Inflammatory macrophage treated with lipopolysaccharide for 4 hours (primary cell): ENCODE measurements at places on chromosomes 1 and 21.

DNA sequence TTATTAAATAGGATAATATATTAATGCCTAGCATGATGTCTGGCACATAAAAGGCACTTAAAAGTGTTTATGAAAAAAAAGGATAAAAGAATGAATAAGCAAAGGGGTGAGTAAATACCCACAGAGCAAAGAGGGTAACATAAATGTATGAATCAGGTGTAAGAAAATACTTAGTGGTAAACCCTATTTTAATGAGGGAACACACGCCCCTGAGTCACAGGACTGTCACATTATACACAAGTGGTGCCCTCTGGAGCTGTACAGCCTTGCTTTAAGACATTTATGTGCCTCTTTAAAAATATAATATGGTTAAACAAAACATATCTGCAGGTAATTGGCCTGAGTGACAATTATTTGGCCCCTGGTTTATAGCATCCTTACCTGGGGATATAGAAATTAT, 78.1 kb upstream of the PTBP2 start:
- DNase-seq = no peak

DNA sequence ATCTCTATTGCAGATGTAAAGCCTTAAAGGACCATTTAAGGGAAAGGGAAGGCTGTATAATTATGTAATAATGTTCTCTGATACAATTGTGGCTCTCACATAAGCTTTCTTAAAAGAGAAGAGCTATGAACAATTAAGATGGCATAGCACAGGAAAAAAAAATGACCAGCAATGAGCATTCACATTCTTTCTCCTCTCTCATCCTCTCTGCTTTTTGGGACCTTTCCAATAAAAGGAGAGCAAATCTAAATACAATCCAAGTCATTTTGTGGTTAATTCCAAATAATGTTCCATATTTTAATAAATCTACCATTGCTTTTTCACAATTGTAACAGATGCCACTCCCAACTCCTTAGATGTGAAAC, 23.5 kb downstream of the SMYD3 start:
- peak; percentile 11 for DNase-seq

DNA sequence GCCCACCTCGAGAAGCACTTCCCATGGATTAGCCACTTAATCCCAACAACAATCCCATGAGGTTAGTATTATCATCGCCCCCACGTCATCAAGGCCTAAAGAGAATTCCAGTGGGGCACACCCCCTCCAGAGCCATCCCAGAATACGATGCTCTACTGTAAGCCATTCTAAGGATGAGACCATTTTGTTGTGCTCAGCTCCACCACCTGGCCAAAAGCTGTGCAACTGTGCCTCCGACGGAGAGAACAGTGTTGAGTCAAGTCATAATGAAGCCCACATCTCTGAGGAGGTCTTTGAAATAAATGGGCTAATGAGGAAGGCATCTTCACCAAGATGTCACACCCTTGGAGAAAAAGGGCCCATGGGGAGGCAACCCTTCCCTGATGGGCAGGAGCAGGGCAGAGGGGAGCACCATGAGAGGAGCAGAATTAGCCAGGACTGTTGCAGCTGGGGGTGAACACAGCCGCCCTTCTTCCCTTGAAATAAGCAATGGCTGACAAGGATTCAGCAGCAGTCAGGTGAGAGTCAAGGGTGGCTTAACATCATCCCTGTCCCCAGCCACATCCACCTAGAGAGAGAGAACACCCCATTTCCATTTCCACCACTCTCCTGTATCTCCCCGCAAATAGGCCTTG, 14.6 kb downstream of the SYF2 start:
- DNase-seq = no peak

DNA sequence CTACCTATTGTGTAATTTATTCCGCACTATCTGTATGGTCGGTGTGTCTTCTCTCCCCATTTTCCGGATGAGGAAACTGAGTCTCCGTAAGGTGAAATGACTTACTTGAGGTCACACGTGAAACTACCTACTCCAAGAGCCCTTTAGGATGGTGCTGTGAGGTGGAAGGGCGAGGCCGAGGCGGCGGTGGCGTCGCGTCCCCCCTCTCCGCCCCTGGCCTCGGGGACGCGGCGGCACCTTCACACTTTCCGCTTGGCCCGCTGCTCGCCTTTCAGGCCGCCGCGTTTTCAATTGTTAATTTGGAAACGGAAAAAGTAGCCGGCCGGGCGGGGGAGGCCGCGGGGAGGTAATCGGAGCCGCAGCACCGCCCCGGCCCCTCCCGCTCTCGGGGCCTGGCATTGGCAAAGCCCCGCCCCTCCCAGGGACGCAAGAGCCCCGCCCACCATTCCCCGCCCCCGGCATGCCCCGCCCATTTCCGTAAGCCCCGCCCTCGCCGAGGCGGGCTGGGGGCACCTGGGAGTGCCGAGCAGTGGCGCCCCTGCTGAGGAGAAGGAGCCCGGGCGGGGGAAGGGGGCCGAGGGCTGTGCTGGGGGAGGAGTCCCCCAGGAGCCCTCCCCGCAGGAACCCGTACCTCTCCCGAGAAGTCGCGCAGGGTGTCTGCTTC, 18.6 kb downstream of the KCNQ4 start:
- DNase-seq = peak; percentile 81

DNA sequence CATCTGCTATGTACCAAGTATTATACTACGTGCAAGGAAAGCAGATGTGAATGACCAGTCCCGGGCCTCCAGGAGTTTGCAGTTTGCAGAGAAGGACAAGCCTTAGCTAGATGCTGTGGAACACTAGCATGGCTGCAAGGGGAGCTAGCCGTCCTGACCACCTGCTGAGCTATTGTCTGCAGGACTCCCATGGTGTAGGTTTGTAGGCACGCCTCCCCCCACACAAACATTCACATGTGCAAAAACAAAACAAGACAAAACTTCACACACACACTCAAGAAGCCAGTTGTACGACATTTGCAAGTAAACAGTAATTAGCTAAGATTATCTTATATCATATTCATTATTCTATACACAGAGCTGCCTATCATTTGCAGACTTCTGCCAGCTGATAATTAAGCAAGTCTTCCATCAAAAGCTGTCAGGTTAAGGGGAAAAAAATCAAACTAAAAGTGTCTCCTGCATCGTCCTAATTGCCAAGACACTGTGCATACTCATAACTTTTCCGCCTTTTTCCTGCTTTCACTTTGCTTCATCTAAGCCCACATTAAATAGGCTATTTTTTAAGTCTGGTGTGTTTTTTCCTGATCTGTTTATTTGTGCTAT, 10.7 kb upstream of the HNRNPU start:
- no peak for DNase-seq

- no peak for DNase-seq
Observed at GRCh38 chr1:119485201-119485600, 21.8 kb upstream of the HSD3B1 start.

GRCh38 chr1:244557565-244557964, 95.4 kb upstream of the DESI2 start:
- no peak for DNase-seq

GRCh38 chr1:203504400-203505250, 10.7 kb downstream of the OPTC start:
- peak; percentile 76 for DNase-seq

DNA sequence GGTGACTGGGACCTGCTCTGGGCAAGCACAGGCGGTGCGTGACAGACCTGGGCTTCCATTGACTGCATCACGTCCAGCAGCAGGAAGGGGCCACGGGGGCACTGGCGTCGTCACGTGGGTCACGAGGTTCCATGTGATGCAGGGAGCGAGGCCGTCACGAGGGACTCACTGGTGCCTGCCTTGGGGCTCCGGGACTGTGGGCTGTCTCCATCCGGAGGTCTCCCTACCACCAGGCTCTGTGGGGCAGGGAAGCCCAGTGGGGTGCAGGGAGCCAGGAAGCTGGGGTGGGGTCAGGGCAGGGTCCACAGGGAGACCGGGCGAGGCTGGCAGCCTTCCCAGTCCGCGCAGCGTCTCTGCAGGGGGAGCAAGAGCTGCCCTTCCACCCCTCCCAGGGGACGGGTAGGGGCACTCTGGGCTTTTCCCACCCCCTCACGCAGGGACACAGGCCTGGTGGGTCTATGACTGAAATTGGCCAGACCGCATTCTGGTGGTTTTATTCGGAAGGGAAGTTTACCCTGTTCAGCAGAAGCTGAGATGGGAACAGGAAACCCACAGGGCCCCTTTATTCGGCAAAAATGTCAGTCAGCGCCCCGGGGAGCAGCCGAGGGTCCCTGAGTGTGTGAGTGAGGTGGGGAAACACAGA, 416 bp upstream of the TNFRSF14 start:
- DNase-seq = peak; percentile 92

DNA sequence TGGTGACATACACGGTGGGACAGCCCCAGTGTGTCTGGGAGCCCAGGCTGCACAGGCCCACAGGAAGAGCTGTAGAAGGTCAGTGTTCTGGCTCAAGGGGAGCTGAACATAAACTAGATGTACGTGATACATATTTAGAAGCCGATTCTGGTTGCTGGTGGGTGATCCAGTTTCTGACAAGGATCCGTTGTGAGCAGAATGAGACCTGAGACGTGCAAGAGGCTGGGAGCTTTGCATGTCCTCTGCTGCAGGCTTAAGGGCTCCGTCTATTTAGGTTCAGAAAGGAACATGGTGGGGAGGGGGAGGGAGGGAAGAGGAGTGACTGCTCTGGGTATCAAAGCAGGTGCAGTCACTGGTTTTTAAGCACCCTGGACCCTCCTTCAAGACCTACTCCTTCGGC, 18.6 kb downstream of the LRRC38 start:
- DNase-seq = no peak

- no peak for DNase-seq
Observed at GRCh38 chr1:17297991-17298390, 10.0 kb upstream of the PADI4 start.

GRCh38 chr1:35572296-35572695, 818 bp upstream of the TFAP2E start:
- no peak for DNase-seq

- DNase-seq = no peak
Observed at GRCh38 chr1:174426153-174426552, 21.6 kb upstream of the GPR52 start.

DNA sequence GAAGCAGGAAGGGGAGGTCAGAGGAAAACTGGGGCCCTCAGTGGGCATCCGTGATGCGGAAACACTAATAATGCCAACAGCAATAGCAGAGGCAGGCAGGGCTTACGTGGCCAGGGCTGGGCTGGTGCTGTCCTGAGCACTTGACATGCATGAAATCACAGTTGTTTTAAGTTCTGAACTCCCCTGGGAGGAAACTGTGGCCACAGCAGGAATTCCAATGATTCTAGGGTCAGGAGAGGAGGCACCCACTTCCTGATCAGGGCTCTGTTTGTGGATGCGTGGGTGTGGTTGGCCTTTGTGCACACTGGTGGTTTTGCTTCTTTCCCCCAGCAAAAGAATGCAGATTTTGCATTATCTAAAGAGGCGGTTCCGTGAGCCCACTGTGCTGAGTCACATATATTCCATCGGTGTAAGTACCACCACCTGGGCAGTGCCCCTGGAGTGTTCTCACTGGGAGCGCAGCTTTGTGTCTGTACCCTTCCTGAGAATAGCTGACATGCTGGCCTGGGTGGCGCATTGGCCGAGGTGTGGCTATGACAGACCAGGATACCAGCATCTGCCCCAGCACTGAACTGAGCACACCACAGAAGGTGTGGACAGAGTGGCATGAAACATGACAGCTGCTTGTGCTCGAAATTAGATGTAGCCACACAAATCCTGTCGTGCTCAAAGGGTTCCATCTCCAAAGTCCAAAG, 71.0 kb downstream of the PDE9A start:
- DNase-seq = peak; percentile 43

DNA sequence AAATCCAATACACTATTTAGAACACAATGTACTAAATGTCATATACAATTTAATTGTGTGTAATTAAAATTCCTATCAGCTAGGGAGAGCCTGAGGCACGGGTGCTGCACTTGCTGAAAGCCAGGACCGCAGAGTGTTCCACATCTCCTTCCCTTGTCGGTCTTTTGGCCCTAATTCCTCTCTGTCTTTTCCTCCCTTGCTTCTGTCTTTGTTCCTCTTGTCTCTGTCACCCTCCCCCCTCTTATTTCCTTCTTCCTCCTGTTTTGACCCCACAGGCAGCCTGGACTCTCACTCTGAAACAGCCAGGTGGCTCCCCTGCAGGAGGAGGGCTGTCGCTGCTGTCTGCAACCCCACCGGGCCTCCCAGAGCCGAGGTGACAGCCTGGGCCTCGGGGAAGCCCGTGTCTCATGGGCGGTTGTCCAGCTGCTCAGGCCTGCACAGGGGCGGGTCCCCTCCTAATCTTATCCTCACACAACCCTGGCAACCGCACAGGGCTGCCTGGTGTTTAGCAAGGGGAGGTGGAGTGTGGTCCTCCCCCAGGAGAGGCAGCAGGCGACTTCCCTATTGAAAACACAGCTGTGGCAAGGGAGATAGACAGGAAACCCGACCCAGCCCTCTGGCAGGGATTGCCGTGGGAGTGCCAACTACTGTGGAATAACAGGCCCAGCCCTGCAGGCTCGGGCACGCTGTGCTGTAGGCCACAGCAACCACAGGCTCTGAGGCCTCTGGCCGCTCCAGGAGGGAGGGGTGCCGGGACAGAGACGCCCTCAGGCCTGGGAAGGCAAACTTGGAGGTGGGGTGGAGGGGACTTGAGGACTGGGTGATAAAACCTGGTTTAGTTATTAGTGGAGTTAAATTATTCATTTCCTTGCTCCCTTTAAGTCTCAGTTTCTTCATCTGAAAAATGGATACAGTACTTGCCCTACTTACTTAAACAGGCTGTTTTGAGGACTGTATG, 68.8 kb upstream of the WDR26 start:
- DNase-seq = peak; percentile 85

- DNase-seq = no peak
Observed at GRCh38 chr1:40899230-40899870, 37.2 kb upstream of the CITED4 start.

- DNase-seq = no peak
Observed at GRCh38 chr1:197920067-197920396, 2.9 kb downstream of the LHX9 start.
